ENCODE measurements at places on chromosomes 13 and 19.

DNA sequence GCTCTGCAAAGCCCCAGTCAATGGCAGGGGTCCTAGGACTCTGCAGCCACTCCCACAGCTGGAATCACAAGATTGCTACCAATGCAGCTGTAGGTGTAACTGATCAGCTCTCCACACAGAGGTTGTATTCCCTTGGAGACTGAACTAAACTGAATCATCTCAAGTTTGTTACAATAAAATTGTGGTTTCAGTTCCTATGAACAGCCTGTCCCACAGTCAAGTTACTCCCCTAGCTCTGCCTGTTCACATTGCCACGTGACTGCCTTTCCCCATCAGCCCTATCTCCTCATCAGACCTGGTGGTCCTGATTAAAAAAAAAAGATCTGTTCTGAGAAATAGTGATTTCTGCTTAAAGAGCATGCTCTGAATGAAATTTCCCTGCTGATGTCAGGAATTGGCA, 287.9 kb upstream of the NBEA start:
- DNase-seq = no peak

- DNase-seq = peak; percentile 90
These were observed 48.0 kb downstream of the COMP start for GRCh38 chr19:18742838-18743783.

DNA sequence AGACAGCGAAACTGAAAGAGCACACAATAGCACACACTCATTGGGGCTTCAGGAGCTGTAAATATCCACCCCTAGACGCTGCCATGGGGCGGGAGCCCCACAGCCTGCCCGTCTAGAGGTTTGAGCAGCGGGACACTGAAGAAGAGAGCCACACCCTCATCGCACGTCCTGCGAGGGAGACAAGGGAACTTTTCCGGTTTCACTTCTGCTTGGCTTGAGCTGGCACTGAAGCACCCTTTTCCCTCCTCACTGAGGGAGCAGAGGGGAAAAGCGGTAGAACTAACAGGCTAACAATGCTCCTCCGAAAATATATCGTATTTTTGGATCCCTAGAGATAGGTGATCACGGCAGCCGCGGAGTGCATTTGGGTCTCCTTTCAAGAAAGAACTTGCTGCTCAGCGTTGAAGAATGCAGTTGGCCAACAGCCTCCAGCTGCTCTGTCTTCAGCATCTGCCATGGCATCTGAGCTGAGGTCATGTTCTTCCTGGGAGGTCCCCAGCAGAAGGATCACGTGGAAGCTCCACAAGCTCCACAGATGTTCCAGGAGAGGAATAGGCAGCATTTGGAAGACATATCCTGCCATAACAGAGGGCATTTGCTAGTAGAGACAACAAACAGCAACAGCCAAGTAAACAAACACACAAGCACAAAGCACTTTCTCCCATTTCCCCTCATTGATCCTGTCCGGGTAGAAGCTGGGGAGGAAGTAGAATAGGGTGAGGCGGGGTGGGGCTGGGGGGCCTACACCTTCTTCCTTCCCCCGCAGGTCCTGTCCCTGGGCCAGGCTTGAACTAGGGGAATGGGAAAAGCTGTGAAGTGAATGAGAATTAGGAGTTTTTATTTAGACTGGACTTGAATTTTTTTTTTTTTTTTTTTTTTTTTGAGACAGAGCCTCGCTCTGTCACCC, 44.8 kb upstream of the ALOX5AP start:
- DNase-seq = no peak

- DNase-seq = no peak
These were observed 28.7 kb downstream of the TMEM255B start for GRCh38 chr13:113787694-113788093.

DNA sequence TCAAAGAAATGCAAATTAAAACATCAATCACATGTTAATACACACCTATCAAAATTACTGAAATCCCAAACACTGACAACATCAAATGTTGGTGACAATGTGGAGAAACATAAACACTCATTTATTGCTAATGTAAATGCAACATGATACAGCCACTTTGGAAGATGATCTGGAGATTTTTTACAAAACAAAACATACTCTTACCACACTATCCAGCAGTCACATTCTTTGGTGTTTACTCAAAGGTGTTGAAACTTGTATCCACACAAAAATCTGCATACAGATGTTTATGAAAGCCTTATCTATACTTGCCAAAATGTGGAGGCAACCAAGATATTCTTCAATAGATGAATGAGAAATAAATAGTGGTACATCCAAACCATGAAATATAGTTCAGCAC, 1219.5 kb upstream of the PCDH20 start:
- no peak for DNase-seq

- DNase-seq = no peak
These were observed 246.9 kb downstream of the DNAJC15 start for GRCh38 chr13:43270130-43270830.

Data from cardiac muscle cell (in vitro differentiated cells and primary cell).